ENCODE measurements at places on chromosomes 5 and 9.

DNA sequence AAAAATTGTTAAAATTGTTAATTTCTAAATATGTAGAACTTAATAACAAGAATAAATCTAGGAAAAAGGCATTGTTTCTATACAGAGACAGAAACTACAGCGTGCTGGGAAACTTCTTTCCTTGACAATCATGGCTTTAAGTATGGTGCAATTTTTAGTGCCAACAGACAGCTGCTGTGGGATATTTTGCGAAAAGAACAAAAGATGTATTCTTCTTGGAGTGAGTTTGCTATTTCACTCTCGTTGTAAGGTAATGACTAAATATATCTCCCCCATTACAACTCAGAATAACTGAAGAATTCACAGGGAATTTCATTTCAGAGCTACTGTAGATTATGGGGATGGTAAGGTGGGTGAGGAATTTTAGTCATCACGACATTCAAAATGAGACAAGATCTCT lies 2055.0 kb upstream of the ACO1 start:
- DNase-seq = no peak

DNA sequence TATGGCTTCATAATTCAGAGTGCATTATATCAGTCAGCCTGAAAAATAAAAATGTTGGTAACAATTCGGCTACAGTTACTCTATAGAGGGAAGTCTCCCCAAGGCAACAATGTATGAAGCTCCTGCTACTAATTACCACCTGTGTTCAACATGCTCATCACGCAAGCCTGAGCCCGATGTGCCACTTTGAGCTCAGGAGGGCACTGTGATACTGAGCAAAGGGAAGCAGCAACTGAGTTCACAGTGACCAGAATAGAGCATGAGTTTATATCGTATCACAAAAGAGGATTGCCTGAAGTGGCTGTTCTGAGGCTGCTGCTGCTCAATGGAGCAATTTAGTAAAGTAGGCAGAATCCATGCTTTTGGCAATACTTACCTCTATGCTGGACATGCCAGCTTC lies 202.0 kb upstream of the HAPLN1 start:
- DNase-seq = no peak

- DNase-seq = no peak
These were observed 37.9 kb downstream of the CYFIP2 start for GRCh38 chr5:157303667-157304327.

GRCh38 chr5:66143473-66144073 lies 527 bp upstream of the SREK1 start:
- DNase-seq = no peak

DNA sequence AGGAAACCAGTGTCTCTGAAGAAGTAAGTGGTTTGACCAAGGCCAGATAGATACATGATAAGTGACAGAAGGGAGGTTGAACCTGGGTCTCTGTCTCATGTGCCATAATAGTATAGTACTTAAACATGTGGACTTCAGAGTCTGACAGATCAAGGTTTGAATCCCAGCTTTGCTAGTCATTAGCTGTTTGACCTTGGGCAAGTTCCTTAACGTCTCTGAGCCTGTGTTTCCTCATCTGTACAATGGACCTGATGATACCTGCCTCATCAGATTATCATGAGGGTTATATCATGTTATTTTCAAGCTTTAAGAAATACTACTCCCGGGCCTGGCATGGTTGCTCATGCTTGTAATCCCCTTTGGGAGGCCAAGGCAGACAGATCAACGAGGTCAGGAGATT lies 24.9 kb downstream of the FUBP3 start:
- no peak for DNase-seq

DNA sequence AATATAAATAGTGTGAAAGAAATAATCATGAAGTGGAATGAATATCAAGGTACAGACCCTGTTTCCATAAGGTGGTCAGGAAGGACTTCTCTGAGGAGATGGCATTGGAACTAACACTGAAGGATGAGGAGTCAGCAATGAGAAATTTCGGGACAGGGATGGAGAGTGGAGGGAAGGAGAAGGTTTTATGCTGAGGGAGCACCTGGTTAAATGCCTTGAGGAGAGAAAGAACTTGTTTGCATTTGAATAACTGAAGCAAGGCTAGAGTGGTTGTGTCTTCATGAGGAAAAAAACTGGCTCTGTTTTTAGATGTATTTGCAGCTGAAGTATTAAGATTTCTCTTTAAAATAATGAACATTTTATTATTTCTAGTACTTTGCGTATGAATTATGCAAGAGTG lies 180.8 kb downstream of the TRPM3 start:
- no peak for DNase-seq

- DNase-seq = no peak
These were observed 60.1 kb downstream of the BOD1 start for GRCh38 chr5:173556142-173557028.

- DNase-seq = no peak
These were observed 39.9 kb upstream of the EEIG1 start for GRCh38 chr9:128020692-128021091.

All from vagina (tissue), 2 donors.